ENCODE measurements at places on chromosomes 1 and 21.

DNA sequence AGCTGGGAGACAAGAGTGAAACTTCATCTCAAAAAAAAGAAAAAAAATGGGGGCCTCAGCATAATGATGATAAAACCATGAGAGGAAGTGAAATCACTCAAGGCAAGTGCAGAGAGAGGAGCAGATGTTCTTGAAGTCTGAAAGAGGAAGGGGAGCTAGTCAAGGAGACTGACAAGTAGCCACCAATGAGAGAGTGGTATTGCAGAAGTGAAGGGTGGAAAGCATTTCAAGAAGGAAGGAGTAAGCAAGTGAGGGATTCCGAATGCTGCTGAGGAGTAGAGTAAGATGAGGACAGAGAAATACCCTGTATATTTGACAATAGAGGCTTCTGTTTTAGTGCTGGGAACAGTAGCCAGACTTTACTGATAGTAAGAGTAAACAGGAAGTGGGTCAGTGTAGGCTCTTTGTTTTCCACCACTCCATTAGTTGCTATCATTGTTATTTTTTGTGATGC is 2.9 kb downstream of the TATDN3 start:
- no peak for DNase-seq

DNA sequence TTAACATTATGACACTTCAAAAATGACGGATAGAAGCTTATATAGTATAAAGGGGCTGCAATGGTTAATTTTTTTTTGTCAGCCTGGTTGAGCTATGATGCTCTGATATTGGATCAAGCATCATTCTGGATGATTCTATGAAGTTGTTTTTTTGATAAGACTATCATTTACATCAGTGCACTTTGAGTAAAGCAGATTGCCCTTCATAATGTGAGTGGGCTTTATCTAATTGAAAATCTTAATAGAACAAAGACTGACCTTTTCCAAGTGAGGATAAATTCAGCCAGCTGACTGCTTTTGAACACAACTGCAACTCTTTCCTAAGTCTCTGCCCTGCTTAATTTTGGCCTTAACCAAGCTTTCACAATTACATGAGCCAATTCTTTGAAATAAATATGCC is 1476.2 kb downstream of the NCAM2 start:
- no peak for DNase-seq

DNA sequence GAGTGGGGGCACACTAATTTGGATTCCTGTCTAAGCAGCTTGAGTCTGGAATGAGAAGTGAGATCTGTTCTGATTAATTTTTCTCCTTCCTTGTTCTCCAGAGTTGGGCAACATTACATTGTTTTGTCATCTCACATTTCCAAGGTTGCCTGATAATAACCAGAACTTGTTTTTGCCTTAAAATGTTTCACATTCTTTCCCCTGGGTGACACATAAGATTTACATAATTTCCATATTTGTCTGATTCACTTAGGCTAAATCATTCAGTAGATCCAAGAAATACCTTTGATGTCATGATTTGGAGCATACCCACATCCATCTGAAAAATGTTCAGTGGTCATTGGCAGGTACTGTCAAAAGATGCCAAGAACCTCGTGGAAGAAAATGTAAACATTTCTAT is 60.3 kb downstream of the XCL2 start:
- no peak for DNase-seq

DNA sequence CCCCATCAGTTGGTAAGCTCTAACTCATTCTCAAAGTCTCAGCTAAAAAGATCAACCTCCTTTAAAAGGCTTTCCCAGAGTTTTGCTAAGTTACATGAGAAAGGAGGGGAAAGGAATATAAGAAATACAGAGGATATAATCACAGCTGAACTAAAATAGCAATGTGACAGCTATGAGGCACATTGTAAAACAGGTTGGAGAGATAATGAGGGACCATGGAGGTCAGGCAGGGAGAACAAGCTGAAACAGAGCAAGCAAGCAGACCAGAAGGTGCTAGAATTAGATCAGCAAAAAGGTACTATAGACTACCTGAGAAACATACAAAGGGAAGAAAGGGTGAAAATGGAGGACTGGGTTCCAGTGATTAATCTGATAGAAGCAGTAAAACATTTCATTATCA is 28.5 kb downstream of the GPATCH2 start:
- DNase-seq: no peak

DNA sequence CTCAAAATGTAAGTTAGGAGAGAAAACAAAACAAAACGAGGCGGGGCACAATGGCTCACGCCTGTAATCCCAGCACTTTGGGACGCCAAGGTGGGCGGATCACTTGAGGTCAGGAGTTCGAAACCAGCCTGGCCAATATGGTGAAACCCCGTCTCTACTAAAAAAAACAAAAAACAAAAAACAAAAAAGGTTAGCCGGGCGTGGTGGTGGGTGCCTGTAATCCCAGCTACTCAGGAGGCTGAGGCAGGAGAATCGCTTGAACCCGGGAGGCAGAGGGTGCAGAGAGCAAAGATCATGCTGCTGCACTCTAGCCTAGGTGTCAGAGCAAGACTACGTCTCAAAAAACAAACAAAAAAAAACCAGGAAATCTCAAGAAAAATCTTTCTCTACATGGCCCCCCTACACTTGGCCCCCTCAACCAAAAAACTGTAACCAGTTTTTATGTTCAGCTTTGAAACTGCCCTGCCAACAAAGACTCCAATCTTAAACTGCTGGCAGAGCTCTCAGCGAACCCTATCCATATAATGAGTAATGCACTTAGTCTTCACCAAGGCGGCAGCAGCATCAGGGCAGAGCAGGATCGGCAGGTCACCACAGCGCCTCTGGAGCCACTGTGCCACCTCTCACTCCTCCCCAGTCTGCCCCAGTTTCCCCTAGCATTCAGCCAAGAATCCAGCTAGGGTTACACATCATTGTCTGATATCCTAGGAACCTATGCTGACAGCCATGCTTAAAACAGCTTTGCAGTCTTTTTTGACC is 71.7 kb downstream of the JAK1 start:
- DNase-seq: no peak

- DNase-seq: no peak
Measured at GRCh38 chr1:21911205-21912001, 25.7 kb downstream of the HSPG2 start.

GRCh38 chr1:99560207-99561040 is 85.5 kb upstream of the PALMD start:
- DNase-seq: no peak

DNA sequence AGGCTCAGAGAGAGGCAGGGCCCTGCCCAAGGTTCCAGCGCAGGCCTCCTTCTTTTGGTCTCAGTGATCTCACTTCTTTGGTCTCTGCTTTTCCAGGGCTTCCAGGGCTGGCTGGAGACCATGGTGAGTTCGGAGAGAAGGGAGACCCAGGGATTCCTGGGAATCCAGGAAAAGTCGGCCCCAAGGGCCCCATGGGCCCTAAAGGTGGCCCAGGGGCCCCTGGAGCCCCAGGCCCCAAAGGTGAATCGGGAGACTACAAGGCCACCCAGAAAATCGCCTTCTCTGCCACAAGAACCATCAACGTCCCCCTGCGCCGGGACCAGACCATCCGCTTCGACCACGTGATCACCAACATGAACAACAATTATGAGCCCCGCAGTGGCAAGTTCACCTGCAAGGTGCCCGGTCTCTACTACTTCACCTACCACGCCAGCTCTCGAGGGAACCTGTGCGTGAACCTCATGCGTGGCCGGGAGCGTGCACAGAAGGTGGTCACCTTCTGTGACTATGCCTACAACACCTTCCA is 7.7 kb downstream of the C1QB start:
- DNase-seq: no peak

DNA sequence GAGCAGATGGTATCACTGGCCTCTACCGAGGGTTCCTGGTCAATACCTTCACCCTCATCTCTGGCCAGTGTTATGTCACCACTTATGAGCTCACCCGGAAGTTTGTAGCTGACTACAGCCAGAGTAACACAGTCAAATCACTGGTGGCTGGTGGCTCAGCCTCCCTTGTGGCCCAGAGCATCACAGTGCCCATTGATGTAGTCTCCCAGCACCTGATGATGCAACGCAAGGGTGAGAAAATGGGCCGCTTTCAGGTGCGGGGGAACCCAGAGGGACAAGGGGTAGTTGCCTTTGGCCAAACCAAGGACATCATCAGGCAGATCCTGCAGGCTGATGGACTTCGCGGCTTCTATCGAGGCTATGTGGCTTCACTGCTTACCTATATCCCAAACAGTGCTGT is 6.1 kb downstream of the SLC25A44 start:
- no peak for DNase-seq

DNA sequence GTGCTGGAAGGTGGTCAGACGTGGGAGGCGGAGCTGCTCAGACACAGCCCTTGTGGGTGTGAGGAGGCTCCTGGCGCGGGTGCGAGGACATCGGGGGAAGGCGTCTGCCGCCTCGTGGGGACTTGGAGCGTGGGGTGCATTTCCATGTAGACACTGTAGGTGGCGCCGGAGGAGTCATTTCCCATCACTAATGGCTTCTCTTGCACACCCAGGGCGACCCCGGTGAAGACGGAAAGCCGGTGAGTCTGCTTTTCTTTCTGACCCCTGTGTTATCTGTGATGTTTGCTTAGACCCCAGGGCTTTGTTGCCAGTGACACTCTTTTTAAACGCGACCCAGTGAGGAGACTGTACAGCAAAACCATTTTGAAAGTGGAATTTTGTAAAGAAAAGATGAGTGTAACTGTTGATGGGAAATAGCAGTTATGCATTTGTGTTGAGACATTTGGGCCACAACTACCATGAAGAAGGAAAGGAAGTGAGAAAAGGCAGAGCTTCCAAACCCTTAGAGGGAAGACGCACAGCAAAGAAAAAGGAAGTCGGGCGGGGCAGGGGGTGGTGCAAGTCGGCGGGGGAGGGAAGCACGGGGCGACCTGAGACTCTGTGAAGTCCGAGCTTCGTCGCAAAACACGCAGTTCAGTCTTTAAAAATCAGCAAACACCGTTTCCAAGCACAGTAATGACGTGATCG is 64.0 kb downstream of the SLC19A1 start:
- peak; percentile 82 for DNase-seq

GRCh38 chr1:215479567-215479966 is 87.5 kb upstream of the KCTD3 start:
- no peak for DNase-seq

DNA sequence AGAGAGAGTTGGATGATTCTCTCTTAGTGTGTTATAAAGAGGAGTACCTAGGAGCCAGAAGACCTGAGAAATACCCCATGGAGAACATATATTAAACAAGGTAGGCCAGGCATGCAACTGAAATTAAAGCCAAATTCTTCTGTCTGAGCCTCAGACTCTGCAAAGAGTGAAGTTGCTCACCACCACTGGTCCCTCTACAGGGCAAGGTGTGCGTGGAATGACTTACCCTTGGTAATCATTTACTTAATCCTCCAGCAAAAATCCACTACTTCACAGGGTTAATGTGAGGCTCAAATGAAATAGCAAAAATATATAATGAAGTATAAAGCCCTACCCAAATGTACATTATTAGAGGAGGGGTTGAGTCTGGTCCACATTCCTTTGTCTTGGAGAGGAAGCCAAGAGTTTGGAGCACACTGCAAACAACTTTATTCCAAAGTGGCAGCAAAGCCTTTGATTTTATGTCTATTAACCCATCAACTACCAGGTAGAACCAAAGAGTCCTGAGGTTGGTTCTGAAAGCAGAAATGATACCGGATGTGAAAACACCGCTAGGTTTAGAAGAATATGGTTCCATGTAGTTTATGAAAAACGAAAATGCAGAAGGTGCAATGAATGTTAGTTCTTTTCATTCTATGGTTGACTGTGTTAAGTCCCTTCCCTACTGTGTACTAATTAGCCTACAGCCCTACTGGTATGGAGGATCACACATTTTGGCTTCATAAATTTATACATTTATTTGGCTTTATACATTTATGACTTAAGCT is 8.5 kb downstream of the SSR2 start:
- no peak for DNase-seq

DNA sequence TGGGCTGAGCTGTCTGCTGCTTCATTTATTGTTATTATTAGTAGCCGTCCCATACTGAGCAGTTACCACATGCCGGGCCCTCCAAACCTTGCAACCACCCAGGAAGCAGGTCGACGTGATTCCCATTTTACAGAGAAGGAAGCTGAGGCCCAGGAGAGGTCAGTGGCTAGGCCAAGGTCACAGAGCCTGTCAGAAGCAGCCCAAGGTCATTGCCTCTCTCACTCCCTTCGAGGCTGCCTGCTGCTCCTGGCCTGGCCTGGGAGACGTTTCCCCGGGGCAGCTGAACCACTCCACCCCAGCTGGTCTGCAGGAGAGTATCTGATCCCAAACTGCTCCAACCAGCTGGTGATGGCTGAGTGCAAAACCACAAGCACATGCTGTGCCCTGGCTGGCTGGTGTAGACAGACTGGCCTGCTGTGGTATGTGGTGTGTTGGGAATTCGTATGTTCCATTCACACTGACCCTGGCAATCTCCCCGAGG is 6.5 kb downstream of the PADI4 start:
- DNase-seq: no peak

GRCh38 chr1:244439391-244440032 is 12.2 kb downstream of the ADSS2 start:
- no peak for DNase-seq

DNA sequence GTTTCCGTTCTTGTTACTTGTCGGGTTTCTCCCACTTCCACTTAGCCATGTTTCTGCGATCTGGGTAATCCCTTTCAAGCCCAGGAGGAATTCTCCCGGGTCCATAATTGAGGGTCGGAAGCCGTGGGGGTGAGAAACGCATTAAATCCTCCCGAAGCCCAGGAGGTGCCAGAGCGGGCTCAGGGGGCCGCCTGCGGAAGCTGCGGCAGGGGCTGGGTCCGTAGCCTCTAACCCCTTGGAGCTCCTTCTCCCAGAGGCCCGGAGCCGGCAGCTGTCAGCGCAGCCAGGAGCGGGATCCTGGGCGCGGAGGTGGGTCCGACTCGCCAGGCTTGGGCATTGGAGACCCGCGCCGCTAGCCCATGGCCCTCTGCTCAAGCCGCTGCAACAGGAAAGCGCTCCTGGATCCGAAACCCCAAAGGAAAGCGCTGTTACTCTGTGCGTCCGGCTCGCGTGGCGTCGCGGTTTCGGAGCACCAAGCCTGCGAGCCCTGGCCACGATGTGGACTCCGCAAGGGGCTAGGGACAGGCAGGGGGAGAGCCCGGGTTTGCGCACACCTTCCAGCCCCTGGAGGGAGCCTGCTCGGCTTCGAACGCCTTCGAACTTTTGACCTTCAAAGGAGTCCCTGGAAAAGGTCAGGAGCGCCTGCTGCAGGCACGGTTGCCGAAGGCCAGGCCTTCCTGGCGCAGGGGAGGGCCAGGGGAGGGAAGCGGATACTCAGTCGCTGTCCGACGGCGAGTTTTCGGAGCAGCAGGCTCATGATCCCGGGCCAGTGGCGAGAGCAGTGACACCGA is 1.7 kb upstream of the SIM2 start:
- peak; percentile 5 for DNase-seq

- no peak for DNase-seq
Measured at GRCh38 chr1:214897581-214897980, 185.0 kb upstream of the KCNK2 start.

GRCh38 chr1:172870901-172871606 is 179.7 kb downstream of the TNFSF18 start:
- DNase-seq: no peak
